ENCODE measurements at places on chromosomes 6 and 20.

DNA sequence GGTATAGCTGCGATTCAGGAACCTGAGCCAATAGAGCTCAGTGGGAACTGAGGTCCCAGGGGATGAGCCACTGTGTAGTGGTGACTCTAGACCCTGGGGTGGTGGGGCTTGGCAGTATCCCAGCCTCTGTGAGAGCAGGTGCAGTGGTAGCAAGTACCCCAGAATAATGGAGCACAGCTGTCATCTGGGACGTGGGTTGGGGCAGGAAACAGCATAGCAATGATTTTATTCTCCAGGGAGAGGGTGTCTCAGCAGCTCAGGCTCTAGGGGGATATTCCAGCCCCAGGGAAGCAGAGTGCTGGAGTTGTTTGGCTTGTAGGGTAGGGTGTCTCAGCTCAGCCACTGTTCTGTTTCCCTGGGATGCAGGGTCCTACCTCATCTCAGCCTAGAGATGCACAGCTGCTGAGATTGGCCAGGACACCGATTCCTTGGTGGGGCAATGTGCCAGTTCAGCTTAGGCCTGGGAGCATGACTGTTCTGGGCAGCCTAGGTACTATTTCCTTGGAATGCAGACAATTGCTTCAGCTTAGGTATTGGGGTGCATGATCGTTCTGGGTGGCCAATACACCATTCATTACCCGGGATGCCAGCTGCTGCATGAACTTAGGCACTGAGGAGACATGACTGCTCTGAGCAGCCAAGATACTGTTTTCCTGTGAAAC is 34.0 kb upstream of the NUP153 start:
- DNase-seq, result no peak

GRCh38 chr6:155054491-155055250 is 59.6 kb downstream of the TIAM2 start:
- DNase-seq, result no peak

DNA sequence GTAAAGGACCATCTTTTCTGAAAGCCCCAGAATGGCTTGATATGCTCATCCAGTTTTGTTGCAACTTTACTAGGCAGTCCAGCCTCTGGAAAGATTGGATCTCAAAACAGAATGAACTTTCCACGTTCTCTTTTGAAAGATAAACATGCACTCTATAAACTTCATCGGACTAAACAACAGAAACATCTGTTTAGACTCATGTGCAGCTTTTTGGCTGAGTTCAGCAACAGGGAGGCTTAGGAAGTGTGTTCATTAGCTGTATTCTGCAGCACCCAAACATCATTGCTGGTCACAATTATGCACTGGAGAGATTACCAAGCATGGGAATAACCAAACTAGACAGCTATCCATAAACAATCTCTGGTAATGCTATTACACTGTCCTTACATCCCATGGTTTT is 180.5 kb downstream of the TENT5A start:
- no peak for DNase-seq

- no peak for DNase-seq
Observed at GRCh38 chr6:52209770-52210169, 23.6 kb downstream of the IL17A start.

GRCh38 chr6:33202799-33203198 is 1.7 kb upstream of the HSD17B8 start:
- no peak for DNase-seq

DNA sequence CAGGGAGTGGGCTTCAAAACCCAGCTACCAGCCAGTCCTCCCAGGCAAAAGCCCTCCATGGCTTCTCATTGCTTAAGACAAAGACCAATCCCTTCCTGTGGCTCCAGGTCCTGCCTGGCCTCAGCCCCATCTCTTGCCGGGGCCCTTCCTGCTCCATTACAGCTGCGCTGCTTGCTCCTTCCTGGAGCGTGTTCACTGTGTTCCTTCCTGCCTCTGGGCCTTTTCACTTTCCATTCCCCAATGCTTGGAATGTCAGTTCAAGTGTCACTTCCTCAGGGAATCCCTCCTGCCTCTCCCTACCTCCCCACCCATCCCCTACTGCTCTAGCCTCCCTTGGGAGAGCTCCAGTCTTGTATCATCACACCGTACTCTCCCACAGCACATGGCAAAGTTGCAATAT is 11.1 kb upstream of the ITPR3 start:
- DNase-seq, result no peak

- DNase-seq, result no peak
Observed at GRCh38 chr20:8428988-8429387, 296.9 kb downstream of the PLCB1 start.

DNA sequence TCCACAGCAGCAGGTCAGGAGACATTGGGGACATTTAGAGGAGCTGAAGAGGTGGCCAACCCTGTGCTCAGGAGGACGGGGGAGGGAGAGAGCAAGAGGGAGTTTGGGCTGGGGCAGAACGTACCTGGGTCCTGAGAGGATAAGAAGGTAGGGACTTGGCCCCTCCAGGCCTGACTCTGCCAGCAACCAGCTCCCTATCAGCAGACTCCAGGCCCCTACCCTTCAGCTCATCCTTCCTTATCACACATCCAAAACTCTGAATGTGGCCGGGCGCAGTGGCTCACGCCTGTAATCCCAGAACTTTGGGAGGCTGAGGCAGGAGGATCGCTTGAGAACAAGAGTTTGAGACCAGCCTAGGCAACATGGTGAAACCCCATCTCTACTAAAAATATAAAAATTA is 5.0 kb downstream of the STMN3 start:
- DNase-seq, result no peak

DNA sequence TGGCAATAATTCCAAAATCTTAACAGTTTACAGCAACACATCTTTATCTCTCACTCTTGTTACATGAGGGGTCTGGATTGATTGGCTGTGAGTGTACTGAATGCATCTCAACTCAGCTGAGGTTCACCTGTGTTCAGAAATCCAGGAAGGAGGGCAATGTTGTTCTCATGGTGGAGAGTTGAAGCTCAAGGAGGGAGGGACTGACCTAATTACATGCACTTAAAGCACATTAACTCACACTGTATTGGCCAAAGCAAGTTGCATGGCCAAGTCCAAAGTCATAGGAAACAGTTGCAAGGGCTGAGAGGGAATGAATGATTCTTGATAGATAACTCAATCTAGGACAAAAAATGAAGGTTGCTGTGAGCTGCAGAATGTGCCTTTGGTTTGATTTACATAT is 102.2 kb downstream of the DOK5 start:
- DNase-seq, result no peak

DNA sequence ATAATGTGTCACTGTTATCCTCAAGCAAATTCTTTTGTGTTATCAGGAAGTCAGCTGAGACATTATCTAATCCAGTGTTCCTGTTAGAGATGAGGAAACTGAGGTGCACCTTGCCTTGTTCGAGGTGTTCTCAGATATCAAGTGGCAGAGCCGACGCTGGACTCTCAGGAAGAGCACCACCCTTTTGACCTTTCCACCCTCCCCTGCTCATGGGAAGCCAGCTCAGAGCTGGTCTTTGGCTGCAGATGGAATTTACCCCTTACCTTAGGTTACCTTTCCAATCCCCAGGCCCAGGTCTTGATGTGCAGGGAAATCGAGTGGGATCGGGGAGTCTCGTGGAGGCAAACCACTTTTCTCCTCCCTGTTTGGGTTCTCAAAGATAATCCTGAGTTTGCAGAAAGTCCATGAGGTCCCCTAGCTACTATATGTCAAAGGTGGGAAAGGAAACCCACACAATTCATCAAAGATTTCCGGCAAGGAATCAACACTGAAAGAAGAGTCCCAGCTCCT is 62.9 kb upstream of the PIM1 start:
- DNase-seq, result no peak

GRCh38 chr6:144757730-144758129 is 472.6 kb downstream of the UTRN start:
- DNase-seq, result no peak

- no peak for DNase-seq
Observed at GRCh38 chr6:129402244-129402643, 307.7 kb downstream of the ARHGAP18 start.

- DNase-seq, result no peak
Observed at GRCh38 chr6:102149191-102149590, 755.7 kb downstream of the GRIK2 start.

GRCh38 chr6:2257363-2257762 is 12.0 kb upstream of the GMDS start:
- DNase-seq, result no peak

GRCh38 chr6:46407776-46408530 is 83.3 kb downstream of the RCAN2 start:
- DNase-seq, result no peak

DNA sequence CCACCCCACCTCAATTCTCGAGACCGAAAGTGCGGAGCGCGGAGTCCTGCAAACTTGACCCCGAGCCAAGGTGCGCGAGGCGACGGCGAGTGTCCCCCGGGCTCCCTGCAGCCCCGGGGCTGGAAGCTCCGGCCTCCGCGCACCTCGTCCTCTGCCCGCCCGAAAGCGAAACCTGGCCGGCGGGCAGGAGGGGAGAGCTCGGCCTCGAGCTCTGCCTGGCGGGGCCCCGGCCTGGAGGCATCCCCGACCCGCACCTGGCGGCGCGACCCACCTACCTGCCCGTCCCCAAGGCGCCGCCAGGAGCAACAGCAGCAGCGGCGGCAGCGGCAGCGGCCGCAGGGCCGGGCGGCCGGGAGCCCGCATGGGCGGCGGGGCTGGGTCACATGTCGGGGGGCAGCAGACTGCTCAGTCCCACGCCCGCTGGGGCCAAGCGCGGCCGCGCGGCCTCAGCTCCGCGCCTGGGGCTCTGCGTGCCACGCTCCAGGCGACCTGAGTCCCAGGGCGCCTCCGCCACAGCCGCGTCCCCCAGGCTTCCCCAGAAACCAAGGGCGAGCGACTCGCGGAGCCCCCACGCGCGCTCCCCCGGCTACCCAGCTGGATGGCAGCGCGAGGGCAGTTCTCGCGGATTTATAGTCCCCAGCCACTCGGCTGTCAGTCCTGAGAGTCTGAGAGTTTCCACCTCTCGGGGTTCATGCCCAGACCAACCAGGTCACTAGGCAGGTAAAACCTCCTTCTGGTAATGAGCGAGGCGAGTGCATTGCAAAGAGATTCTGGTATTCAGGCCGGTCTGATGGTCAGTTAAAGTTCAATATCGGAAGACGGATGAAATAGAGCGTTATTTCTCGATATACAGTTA is at the start of gene IL20RA:
TSS of gene IL20RA (minus strand) at position 600 of the 856 bp plus-strand sequence. CDS start at position 363, 237 bp downstream.
- DNase-seq, result no peak

- no peak for DNase-seq
Observed at GRCh38 chr6:35718911-35719381, 17.9 kb upstream of the ARMC12 start.

- DNase-seq, result no peak
Observed at GRCh38 chr6:21198032-21198640, 395.4 kb upstream of the SOX4 start.

DNA sequence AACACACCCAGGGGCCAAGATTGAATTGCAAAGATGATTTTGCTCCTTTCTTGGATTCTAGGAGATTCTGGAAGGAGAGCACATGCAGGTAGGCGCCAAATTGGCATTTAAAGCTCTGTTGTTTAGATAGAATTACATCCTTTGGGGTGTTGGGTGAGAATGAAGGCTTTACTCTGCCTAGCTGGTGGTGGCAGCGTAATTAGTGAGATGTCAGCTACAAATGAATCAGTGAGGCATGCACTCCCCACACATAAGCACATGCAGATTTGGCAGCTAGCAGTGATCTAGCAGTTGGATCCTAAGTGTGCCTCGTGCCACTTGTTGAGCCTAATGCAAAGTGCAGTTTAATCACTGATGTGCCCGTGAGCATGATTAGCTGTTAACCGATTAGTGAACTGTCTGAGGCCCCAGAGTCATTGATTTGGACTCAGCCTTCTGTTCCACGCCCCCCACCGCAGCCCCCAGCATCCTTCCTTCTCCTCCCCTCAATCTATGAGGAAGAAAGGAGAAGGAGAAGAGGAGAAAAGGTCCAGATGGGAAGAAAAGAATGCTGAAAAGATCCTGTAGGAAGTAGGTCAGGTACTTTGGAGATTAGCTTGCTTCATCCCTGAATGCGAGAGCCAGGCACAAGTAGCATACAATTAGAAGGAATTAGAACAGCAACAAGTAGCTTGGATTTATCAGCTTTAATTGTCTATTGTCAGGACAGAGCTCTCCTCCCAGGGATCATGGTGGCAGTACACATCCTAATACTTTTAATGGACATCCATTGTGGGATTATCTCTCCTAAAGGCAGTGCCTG is 6.0 kb upstream of the PRDM1 start:
- DNase-seq, result no peak

DNA sequence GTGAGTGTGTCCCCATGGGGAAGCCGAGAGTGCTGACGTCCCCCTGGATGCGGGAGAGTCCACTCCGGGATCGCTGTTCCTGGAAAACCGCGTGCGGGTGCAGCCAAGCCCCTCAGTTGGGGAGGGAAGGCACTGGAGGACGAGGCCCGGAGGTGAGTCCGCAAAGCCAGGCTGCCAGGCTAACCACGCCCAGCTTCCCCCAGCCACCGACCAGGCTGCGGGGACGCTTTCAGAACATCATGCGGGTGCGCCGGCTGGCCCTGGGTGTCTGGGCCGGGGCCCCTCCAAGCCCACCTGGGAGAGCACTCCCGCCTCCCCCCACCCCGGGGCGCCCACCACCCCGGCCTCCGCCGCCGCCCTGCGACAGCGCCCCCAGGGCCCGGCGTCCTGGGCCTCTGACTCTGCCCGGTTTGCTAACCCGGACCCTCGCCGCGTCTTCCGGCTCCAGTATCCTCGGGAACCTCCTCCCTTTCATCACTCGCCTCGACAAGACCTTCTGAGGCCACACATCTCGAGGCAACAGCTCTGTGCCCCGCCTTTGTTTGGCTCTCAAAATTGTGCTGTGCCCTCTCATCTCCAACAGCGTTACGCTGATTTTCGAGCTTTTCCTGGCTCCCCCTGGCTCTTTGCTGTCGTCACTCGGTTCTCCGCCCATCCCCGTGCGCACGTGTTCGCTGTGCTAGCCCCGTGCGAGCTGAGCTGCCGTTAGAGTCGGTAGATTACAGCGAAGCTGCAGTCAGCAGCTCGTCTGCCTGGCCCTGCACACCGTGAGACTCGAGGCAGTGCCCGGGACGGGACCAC is 47.1 kb upstream of the ENTPD6 start:
- DNase-seq, result peak; percentile 40

- DNase-seq, result no peak
Observed at GRCh38 chr6:3314621-3315467, 56.1 kb downstream of the PSMG4 start.

- DNase-seq, result no peak
Observed at GRCh38 chr20:56859039-56859800, 230.1 kb downstream of the TFAP2C start.

GRCh38 chr20:57438552-57438951 is 47.4 kb downstream of the RBM38 start:
- no peak for DNase-seq

- no peak for DNase-seq
Observed at GRCh38 chr6:157328108-157328692, 4.9 kb upstream of the TMEM242 start.

GRCh38 chr6:124148236-124148957 is 344.7 kb downstream of the NKAIN2 start:
- DNase-seq, result no peak
